Mammary epithelial cell (primary cell): ENCODE measurements at places on chromosomes 5 and 9. TPM values are rescaled to one million over a fixed set of nuclear protein-coding genes. Genes with fewer than 3 reads are reported as not detected.

DNA sequence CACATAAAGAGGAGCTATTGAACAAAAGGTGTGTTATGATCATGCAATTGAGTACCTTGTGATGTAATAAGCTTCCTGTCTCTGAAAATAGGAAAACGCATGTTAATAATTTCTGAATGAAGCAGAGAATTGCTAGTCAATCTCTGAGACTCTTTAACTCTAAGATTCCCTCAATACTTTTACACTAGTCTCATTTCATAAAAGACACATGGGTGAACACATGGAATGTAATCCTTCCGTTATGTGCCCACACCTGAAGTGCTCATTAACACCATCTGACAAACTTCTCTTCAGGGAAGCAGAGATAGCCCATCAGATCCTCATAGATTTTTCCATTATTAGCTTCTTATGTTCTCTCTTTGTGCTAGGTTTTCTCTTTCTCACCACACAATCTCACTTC is 182.4 kb downstream of the TLR4 start:
- no peak for DNase-seq

LCN2 gene
- 2.1 TPM for polyA plus RNA-seq

- DNase-seq, result no peak
These were observed 48.9 kb upstream of the CDKN2AIPNL start for GRCh38 chr5:134460551-134460950.

- DNase-seq, result no peak
These were observed 139.7 kb upstream of the PCA3 start for GRCh38 chr9:76624391-76625048.

DNA sequence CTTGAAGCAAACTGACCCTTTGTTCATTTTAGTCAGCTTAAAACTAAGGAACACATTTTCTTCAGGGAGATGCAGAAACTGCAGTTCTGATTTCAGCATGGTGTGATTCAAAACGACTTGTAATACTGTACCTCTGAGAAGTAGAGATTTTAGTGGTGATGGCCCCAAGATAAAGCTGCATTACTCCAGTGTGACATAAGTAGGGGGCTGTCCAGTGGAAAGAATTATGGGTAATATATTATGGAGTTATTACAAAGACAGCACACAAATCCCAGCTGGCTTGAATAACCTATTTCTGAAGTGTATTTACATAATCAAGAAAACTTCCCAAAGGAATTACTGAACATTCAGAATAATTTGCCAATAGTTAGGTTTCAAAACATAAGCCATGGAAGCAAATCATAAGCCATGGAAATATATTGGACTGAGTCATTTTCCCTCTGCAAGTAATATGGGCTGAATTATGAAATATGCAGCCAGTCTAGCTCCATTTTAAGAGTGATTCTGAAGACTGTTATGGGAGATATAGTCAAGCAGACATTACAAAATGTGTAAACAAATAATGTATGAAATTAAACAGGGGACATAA is 133.7 kb upstream of the FBXL17 start:
- no peak for DNase-seq

FBP2 gene
- not detected for polyA plus RNA-seq

DNA sequence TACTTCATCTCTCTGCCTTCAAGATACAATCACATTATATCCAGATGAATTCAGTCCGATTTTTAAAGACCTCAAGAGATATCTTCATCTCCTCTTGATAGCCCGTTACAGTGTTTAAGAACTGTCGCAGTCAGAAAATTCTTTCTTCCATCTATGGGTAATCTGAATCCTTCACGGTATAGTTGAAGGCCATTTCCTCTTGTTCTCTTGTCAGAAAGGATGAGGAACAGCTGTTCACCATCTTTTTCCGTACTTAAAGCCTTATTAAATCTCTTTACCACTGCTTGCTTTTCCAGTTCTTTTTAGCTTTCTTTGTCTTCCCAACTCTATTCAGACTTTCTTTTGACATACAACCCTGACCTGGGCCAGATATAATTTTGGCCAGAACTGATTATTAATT is 121.8 kb downstream of the XRCC4 start:
- no peak for DNase-seq

TMEM215 gene
- polyA plus RNA-seq, result not detected

DNA sequence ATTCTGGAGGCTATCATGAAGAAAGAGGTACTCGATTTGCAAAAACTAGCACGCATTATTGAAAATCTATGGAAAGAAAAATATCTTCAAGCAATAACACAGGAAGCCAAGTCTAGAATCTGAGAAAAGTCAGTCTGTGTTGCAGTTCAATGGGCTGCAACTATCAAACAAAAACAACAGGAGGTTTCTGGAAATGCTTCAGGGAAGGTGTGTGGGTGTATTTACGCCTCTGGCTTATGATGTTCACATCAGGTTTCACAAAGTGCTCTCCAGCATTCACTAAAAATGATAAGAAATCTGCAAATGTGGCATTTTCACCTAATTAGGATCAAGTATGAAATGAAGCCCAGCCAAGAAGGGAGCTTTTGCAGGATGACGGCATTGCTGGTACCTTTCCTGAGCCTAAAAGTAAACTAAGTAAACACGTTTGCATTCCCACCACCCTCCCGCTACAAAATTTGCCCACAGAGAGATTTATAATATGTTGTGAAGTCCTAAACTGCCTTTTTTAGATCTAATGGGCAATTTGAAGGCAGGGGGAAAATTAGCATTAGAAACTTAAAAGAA is 146.4 kb downstream of the GABRB2 start:
- DNase-seq, result no peak

- no peak for DNase-seq
These were observed 80.1 kb downstream of the F2RL2 start for GRCh38 chr5:76542887-76543690.

DNA sequence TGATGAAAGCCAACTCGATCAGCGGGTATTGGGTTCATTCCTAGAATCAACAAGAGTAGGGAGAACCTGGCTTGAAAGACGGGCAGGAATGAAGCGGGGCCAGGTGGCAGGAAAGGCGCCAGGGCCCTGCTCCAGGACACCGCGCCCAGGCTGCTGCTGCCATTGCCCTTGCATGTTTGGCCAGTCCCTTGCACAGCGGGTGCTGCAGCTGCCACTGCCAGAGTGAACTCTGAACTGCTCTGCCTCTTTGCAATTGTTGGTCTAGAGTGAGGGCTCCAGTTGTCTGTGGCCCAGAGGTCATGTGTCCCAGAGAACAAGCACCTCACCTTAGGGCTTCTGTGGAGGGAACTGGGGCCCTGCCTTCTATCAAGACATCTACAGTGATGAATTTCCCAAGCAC is 24.0 kb upstream of the CARTPT start:
- no peak for DNase-seq
